ENCODE measurements at places on chromosomes 16 and 17.

DNA sequence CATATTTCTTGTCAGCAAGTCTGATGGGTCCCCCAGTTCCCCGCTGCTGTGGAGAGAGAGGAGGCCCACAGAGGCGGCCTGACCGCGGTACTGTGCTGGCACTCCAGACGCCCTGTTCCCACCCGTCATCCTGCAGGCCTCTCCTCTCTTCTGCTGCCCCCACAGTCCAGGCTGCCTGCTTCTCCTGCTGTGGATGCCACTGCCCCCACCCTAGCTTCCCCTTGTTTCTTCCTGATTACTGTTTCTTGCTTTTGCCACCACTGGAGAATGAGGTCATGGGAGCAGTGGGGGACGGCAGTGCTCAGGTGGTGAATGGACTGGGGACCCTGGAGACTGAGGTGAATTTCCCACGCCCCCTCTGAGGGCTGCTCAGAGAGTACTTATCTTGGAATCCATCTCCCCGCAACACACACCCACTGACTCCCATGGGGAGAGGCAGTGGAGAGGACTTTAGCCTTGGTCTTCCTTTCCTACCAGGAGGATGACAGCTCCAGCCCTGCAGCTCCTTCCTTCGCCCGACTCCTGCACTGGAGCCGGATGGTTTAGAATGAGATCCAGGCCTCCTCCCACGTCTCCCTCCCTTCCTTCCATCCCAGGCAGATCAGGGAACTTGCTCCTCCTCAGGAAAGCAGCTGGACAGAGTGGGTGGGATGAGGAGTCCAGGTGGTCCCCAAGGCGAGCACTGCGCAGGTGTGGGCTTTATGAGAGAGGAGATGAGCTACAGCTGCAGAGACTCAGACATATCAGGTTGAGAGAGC is 60.4 kb downstream of the PLXDC1 start:
- DNase-seq, result no peak

- no peak for DNase-seq
Measured at GRCh38 chr16:11251525-11252481, 4.2 kb downstream of the SOCS1 start.

GRCh38 chr16:17304491-17305119 is 166.2 kb downstream of the XYLT1 start:
- no peak for DNase-seq

DNA sequence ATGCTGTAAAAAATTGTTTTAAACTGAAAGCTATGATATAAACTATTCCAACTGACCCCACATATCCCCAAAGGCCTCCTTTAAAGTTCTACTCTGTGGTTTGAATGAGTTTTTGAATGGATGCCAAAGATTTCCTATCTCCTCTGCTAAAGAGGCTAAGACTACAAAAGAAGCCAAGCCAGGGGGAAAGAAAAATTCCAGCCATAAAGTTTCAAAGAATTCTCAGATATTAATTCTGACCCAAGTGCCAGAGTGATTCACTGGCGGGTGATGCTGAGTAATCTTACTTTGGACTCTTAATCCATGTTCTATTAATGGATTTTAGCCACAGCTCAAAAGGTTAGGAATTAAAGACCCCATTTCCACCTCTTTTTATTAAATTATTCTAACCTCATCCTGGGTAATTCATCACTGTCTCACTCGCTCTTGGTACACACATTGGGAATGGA is 60.7 kb downstream of the HS3ST3A1 start:
- DNase-seq, result no peak

- no peak for DNase-seq
Measured at GRCh38 chr17:69090365-69090764, 29.6 kb upstream of the ABCA9 start.

DNA sequence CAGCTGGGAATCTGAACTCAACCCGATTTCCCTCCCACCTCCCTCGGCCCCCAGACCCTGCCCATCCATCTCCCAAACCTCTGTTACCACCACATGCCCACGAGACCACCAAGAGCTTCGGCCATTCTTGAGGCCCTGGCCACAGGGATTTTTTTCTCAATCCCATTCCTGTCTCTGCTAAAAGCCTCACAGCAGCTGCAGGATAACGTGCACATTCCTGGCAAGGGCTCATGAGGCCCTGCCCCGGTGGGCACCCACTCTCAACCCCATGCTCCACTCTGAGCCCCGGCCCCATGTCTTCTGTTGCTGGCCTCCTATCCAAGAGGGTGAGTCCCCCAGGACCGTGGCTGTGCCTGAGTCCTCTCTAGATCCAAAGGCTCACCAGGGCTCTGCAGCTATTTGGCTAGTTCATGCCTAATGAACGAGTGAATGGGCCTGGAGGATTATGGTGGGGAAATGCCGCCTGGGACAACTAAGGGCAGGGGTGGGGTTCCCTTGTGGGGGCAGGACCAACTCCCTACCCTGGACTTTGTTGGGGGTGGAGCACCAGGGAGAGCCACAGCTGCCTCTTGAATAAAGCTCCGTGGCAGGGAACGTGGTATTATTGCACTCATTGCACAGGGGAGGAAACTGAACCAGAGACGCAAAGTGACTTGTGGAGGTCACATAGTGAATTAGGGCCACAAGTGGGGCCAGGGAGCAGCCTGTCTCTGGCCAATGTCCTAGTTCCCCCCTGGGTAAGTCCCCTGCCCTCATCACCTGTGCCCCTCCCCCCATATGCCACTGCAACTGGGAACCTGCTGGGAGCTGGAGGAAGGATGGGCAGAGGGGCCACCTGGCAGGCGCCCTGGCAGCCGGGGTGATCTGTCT is 113.8 kb upstream of the SMURF2 start:
- DNase-seq, result no peak

- no peak for DNase-seq
Measured at GRCh38 chr16:19621445-19621844, 65.9 kb downstream of the VPS35L start.

GRCh38 chr16:56108056-56108471 is 83.2 kb upstream of the GNAO1 start:
- no peak for DNase-seq

DNA sequence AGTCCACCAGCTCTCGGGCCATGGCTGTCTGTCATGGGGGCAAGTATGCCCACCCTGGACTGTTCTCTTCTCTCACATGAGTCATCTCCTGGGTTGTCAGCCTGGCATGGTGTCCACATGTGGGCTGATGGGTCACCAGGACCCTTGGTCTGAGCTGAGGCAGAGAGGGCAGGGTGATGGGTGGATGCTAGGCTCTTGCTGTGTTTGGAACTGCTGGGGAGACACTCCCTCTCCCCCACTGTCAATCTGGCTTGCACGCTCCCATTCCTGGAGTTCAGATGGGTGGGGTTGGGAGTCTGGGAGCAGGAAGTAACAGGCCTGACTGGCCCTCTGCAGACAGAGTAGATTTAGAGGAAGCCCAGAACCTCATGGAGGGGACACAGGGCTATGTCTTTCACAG is 28.9 kb downstream of the KSR1 start:
- no peak for DNase-seq
